ENCODE measurements at places on chromosomes 11 and 22.

GRCh38 chr22:22702237-22703202 lies 58.1 kb downstream of the GGTLC2 start:
- no peak for DNase-seq

- peak; percentile 99 for DNase-seq
Measured at GRCh38 chr11:114295676-114296604, at the start of gene NNMT. Gene NNMT, plus strand, starts transcription at chr11:114296399. Its CDS starts 158 bp downstream, at chr11:114296557.

- DNase-seq: peak; percentile 53
Measured at GRCh38 chr11:68028802-68029545, 1.5 kb upstream of the NDUFS8 start.

DNA sequence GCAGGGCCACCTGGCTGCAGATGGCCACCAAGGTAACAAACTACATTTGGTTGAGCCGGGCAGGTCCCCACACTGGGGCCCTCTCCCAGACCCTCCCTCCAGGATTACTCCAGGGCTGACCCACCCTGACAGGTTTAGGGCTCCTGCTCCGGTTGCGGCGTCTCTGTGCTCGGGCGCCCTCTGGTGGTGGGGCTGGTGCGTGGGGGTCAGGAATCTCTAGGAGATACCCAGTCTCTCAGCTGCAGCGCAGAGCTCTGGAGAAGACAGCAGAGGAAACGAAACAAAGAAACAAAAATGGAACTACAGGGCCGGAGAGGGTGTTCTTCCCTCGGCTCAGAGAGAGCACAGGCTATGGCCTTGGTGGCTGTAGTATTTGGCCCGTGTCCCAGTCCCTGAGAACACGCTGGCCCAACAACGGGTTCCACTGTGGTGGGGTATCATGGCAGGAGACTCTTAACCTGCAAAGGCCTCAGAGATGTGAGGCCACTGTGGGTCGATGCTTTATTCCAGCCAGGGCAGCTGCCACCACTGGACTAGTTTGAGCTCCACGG lies 2.4 kb downstream of the C11orf96 start:
- DNase-seq: no peak

- no peak for DNase-seq
Measured at GRCh38 chr11:15913261-15913660, 443.1 kb downstream of the SOX6 start.

- no peak for DNase-seq
Measured at GRCh38 chr22:39809772-39810557, 83.6 kb downstream of the ENTHD1 start.

DNA sequence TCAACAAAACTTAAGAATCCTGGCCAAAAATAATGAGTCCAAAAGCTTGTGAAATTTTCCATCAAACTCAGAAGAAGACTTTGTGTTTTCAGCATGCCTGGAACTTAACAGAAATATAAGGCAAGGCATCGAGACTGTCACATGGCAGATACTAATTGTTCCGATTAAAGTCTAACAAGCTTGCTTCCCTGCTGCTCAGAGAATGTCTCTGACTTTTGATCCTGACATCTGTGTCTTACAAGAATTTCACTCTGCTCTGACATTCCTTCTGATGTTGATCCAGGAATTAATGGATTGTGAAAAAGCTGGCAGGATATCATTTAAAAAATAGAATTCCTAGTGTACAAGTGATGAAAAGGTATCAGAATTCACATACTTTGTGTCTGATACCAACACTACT lies 170.2 kb downstream of the DCDC1 start:
- DNase-seq: no peak
